Activated T-cell treated with anti-CD3 and anti-CD28 coated beads, Interleukin-2, amount 50 U/mL, for 24 hours (primary cell): ENCODE measurements at places on chromosomes 6 and 20.

DNA sequence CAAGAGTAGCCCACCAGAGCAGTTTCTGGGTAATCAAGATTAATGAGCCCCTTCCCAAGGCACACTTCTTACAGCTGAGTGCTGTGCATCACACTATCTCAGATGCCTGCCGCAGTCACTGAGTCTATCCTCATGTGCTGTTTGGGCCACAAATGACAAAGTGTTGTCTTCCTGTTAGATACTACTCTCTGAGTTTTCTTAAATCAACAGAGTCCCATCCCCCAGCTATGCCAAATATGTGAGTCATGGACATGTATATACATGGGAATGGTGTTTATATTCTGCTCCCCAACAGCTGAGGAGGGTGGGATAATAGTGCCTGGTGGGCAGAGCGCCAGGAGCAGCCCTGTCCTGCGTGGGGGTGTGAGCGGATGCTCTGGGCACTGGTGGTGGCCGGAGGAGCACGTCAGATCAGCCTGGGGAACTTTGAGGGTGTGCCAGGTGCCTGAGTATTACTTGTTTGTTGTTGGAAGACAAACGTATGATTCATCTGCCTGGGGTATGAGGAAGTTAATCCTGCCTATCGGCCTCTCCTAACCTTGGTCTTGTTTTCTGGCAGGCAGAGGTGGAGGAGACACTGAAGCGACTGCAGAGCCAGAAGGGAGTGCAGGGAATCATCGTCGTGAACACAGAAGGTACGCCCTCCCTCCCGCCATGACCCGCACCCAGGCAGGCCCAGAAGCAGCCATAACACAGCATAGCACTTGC, 9.6 kb downstream of the DYNLRB1 start:
- DNase-seq, result no peak

GRCh38 chr20:62763404-62763803, 32.9 kb upstream of the MRGBP start:
- no peak for DNase-seq

- no peak for DNase-seq
Measured at GRCh38 chr6:122511193-122511924, 39.8 kb upstream of the SERINC1 start.

DNA sequence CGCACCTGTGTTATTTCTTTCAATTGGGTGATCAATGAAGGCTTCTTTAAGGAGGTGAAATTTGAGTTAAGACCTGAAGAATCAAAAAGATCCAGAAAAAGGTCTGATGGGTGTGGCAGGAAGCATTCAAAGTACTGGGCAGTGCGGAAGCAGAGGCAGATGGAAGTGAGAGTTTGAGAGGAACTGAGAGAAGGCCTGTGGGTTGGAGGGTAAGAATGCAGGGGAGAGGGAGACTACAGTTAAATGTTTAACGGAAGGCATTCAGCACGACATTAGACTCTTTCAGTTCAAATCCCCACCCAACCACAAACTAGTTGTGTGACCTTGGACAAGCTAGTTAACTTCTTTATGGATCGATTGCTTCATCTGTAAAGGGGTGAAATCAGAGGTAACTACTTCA, 50.5 kb upstream of the GCM1 start:
- no peak for DNase-seq

DNA sequence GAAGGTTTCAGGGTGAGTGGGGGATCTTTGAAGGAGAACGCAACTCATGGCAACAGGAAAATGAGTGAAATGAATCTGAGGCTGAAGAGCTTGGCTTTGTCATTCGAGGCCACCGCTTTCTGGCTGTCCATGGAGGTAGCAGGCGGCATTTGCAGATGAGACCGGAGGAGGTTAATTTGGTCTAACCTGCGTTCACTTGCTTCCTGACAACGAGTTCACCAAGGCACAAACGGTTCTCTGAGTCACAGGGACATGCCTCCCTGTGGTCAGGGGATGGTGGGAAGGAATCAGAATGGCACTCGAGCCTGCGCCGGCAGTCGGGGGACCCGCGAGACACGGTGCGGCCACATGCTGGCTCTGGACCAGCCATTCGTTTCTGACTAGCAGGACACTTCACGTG, 75.0 kb downstream of the IRF4 start:
- DNase-seq, result no peak

- no peak for DNase-seq
Measured at GRCh38 chr6:4820704-4821276, 44.6 kb downstream of the CDYL start.

DNA sequence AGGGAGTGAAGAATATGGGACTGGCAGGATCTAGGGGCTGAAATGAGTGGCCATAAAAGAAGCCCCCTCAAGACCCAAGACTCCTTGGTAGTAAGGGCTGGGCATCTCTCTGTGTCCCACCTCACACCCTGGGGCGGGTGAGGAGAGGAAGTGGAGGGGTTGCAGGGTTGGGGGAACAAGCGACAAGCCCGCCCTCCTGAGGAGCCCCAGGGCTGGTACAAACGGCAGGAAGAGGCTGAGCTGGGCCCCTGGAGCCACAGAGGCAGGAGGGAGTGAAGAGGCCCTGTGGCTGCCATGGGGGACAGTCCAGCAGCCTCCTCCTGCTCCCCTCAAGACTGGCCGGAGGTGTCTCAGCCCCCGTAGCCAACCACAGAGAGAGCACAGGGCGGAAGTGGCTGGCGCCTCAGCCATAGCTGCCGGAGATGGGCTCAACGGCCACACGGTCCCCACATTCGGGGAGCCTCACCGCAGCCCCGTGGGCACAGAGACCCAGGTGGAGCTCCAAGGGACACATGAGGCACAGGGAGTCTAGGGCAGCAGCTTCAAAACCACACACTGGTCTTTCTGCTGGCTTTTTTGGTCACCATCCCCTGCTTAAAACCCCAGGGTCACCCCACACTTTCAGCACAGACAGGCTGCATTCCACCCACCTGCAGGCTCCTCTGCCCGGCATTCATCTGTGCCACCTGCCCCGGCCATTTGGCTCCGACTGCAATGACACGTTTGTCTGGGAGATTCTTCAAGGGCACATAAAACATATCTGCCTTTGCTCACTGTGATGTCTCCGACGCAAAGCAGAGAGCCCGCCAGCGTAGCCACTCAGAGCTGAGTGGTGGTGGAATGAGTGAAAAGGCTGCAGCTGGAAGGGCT, 524 bp downstream of the C20orf203 start:
- DNase-seq, result peak; percentile 65

GRCh38 chr6:42313941-42314570, 96.4 kb upstream of the MRPS10 start:
- DNase-seq, result no peak

DNA sequence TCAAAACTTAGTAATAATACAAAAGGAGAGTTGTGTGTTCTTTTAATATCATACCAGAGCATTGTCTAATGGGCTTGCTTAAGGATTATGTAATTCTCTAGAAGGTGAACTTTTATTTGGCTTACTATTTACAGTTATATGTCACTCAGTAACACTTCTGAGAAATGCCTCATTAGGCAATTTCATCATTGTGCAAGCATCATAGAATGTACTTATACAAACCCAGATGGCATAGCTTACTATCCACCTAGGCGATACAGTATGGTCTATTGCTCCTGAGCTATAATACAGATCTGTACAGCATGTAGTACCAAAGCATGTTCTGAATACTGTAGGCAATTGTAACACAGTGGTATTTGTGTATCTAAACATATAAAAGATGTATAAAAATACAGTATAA, 340.1 kb downstream of the PHF3 start:
- DNase-seq, result no peak

GRCh38 chr6:144416773-144417172, 131.6 kb downstream of the UTRN start:
- DNase-seq, result no peak

DNA sequence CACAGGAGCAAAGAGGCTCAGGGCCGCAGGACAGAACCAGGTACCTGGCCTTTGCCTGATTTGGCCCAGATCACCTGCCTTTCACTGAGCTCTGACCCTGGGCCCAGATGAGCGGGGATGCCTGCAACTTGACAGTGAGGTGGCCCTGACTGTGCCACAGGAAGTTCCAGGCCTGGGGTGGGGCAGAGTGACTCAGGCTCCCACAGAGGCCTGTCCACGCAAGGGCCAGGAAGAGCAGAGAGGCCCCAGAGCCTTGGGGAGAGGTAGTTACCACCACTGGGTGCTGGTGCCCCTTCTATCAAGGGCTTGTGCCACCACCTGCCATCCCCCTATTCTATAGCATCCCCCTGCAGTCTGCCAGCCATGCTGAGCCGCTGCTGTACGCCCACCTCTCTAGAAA, 4.1 kb upstream of the NOL4L start:
- no peak for DNase-seq

DNA sequence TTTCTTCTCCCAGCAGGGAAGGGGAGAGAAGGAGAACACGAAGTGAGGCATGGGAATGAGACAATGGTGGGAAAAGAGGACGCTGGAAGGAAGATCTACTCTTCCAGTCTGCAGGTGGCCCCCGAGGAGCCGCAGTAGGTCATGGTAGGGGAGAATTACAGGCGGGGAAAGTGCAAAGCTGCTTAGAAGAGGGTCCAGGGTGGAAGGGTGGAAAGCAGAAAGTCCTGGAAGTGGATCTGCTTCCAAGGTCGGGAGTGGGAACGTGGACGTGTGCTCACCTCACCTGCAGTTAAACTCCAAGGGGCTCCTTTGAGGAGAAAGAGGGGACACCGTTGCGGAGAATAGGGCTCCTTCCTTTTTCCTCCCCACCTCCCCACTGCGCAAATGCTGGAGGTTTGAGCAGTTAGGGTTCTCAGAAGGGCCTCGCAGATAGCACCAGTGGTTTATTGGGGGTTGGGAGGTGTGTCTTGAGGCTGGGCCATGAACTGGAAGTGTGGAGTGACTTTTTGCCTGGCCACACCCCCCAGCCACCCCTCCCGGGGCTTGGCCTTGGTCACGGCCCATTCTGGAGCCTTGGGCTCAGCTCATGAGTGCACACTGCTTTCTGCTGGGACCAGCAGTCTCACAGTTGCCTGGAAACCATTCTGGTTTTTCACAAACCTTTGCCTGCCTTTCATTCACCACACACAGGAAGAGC, 100.4 kb upstream of the MLN start:
- DNase-seq, result peak; percentile 69

- no peak for DNase-seq
Measured at GRCh38 chr20:51665543-51666118, 102.6 kb downstream of the ATP9A start.

DNA sequence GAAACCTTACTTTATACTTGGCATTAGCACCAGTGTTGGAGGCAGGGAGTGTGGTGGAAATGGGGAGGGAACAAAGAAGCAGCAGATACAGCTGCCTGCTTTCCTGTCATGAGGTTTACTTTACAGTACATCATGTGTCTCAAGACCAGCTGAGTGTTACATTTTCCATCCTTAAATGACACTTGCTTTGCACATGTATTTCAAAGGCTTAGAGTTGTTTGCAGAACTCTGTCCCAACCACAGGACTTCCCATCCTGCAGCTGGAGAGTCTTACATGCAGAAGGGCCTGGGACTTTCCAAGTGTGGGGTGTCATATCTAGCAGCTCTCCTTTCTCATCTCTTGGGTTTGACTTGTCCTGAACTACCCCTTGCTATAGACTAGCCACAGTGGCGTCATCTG, 395.9 kb downstream of the DHX35 start:
- DNase-seq, result no peak

DNA sequence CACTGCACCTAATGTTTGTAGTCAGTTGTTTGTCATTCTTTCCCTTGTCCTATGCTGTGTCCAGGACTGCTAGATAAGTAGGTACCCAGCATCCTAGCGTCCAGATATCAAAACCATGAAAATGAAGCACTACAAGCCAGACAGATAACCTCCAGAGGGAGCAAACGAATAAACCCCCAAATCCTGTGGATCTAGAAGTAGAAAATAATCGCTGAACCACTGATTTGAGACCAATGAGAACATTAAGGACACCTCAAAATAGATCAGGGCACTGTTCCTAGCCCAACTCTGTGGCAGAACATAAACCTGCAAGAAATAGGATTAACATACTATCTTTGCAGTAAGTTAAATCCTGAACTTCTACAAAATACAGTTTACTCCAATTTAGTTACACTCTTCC, 1.1 kb upstream of the KLHL32 start:
- DNase-seq, result no peak

DNA sequence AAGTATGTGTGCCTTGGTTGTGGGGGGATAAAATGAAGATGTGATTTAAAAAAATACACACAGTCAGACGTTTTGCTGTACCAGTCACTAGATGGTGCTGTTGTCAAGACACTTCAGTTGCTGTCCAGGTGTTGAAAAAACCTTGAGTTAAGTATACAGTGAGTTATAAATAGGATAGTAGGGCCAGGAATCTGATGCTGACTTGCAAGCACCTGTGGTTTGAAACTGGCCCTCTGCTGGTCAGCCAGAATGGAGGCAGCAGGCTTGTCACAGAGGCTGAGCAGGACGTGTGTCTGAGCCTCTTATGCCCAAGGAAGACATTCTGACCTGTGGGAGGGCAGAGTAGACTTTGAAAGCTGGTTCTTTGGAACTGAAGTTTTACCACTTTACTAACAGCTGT, 27.8 kb downstream of the RNF8 start:
- DNase-seq, result peak; percentile 39

GRCh38 chr6:18245079-18245478, 19.3 kb downstream of the DEK start:
- DNase-seq, result no peak
